ENCODE measurements at places on chromosomes 3 and 15.

GRCh38 chr3:98530676-98531075, 1.1 kb upstream of the GPR15 start:
- no peak for DNase-seq

DNA sequence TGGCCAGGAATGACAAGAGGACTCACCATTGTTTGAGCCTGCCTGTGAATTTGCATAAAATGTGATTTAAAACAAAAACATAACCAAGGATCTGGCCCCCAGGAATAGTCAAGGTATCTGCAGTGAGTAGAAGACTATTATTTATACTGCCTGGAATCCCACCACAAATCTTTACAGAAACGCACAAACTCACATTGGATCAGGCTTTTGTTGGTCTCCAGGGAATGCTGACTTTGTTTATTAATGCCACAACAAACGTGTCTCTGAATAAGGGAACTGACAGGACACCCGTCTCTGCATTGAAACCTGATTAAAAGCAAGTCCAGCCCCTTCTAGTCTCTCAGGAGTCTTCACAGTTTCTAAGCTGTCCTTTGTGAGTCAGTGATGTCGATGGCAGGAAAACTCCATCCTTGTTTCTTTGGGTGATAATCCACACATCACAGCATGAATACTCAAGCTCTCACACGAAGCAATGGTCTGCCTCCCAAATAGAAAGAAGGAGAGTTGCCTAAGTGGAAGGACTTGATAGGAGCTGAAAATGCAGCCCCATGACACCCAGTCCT, 37.7 kb downstream of the CLDN18 start:
- DNase-seq, result no peak

DNA sequence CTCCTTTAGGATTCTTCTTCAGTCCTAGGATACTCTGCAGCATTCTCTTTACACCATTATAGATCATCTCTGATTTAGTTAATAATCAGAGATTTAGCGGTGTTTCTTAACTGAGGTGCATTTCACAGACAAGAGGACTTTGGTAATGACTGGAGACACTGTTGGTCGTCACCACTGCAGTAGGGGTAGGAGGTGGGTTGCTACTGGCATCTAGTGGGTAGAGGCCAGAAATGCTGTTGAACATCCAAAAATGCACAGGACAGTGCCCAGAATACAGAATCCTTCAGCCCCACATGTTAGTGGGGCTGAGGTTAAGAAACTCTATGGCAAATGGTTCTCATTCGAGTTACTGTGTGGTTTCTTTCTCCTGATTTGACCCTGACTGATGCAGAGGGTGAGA, 80.4 kb upstream of the LMCD1 start:
- no peak for DNase-seq

DNA sequence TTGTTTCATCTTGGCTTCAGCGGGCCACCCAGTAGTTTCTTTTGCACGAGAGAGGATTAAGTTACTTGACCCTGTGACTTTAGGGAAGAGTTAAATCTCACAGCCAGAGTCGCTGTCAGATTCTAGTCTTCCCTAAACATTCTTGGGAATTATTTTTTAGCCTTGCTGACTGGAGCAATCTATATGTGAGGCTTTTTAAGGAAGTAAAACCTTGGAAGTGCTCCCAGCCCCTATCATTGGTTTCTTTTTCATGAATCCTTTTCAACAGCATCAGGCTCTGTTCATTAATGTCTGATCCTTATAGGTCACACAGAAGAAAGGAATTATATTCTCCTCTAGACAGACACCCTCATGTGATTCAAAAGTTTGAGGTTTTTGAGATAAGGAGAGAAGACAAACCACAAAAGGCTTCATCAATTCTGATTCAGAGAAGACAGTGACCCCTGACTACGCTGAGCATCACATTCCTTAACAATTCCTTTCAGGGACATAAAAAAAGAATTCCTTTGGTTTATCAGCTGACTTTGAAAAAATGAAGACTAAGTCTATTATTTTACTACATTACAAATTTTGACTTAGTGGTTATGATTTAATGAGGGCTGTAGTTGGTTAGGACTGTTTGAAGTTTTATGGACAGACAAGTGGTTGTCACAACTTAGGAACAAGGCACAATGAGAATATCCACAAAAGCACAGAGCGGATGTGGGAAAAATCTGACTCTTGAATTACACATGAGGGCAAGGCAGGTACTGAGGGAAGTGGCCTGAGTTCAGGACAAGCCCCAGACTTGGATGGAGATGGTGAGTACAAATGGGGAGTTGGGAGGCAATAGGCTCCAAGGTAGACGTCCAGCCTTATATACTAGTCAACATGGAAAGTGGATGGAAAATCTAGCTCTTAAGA, 171.1 kb upstream of the STT3B start:
- DNase-seq, result no peak

DNA sequence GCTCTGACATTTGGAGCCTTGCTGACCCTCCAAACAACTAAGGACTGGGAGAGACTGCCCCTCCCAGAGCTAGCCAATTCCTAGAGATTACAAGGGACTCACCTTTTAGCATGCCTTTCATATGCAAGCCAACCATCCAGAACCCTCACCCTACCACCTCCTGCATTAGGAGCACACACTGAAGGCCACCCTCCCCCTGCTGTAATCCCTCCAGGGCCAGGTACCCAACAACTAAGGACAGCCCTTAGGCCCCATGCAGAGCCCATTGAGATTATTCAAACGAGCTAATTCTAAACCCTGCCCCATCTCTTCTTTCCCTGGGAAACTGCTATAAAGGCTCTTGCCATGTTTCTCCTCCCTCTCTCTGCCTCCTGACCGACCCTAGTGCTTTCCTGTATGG, 352.6 kb downstream of the ERC2 start:
- no peak for DNase-seq

DNA sequence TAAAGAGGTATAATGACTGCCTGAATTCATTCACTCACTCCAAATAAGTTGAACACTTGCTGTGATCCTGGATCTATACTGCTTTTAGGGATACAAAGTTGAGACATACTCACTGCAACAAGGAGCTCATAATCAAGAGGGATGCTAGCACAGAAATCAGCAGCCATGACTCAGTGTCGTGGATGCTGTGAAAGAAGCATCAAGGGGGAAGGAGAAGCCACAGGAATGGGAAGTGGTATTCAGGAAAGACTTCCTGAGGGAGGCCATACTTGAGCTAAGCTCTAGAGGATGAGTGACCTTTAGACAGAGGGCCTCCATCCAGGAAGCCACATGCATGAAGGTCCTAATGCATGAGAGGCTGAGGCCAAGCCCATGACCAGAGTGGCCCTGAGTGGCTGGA, 245.7 kb upstream of the RORA start:
- DNase-seq, result no peak

GRCh38 chr15:80216911-80217310, 35.1 kb downstream of the CTXND1 start:
- DNase-seq, result no peak

- DNase-seq, result no peak
These were observed 69.8 kb downstream of the FGF7 start for GRCh38 chr15:49492830-49493229.

GRCh38 chr3:10524799-10525301, 19.5 kb upstream of the ATP2B2 start:
- no peak for DNase-seq

DNA sequence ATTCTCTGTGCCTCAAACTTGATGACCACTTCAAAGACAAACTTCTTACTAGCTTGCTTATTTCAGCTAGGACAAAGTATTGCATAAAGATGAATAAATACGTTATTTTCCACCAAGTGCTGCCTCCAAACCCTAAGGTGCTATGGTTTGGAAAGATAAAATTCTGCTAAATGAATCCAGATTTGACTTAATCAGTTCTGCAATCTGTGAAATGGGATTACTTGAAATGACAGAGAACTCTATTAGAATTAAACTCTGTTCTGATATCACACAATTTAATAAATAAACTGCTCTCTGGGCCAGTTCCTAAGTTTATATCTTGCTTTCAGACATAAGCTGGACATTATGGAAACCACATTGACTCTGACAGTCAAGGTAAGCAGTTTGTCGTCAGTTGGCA, 338.8 kb upstream of the SEMA6D start:
- no peak for DNase-seq

- DNase-seq, result no peak
These were observed 167.6 kb downstream of the RAB11A start for GRCh38 chr15:66036859-66037258.

DNA sequence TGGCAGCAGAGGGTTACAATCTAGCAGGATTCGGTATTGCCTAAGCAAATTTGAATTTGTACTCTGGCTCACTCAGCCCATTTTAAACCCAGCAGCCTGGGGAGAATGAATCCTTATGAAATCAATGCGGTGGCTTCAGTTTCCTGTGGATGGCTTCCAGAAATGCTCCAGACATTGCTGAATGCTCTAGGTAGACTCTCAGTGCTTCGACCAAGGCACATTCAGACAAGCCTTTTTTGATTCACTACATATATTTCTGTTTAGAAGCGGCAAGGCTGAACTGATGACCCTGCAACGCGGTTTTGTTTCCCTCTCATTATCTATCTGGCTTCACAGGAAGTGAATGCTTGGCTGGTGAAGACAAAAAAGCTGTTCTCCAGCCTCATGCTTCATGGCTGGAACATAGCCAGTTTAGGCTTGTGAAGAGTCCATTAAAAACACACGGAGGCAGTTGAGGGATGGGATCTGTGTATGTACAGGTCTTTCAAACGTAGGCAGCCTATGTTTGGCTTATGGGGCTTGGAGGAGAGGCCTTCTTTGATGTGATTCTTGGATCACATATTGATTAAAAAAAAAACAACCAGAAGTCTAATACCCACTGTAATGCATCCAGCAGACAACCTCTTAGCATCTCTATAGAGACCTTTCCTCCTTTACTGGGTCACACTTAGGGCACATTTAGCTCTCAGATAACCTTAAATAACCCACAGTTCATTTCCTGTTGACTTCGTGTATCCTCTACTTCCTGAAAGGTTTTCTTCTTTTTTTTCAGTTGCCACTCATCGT, 400.2 kb upstream of the TBL1XR1 start:
- no peak for DNase-seq

DNA sequence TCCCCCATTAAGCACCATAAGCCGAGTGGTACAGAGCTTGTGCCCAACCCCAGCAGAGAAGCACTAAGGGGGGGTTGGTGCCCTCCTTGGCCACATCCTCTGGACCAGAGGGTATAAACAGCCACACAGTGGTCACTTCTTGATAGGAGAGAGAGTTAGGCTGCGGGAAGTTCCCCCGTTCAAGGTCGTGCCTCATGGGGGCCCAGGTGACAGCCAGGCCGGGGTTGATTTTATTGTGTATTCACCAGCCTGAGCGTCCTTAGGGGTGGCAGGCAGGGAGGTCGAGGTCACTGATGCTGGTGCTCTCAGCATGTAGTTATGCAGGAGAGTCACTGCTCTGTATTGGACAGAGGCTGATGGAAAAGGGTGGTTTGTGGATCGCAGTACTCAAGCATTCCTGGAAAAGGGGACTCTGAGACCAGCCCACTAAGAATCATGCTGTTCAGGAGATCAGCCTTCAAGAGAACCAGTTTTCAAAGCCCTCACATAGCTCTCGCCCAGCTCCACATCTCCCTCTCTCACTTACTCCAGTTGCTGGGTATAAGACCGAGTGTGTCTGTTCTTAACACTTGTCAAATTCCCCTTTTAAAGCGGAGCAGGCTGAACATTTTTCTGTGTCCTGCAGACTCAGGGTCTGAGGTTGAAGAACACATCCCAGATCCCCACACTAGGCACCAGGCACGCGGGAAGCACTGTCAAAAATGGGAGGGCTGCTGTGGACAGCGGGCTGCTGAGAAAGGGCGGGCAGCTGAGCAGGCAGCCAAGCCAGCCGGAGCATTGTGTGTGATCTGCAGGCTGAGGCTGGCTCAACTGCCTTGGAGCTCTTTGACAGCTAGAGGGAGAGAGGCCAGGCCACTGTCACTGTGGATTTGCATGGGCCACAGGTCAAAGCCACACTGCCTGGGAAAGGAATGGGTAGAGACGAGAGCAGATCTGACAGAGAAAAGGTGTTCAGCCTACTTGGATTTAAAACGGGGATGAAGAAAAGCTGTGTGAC, 279.3 kb upstream of the LRRFIP2 start:
- DNase-seq, result no peak

GRCh38 chr15:90869601-90870353, 1.4 kb downstream of the FURIN start:
- DNase-seq, result no peak

DNA sequence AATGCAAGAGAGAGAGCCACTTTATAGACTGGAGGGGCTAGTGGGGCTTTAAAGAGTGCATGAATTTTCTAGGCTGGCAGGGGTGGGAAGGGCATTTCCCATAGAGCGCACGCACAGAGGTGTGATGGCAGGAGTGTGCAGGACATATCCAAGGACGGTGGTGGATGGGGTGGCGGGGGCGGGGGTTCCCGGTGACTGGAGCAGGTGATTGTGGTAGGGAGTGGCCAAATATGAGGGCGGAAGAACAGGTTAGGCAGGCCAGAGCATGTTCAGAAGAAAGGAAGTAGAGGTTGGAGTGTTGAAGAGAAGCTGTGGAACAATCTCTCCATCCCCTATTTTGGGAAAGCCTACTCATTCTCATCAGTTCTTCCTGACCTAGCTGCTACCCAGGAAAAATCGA, 18.1 kb downstream of the FAM81A start:
- DNase-seq, result no peak

GRCh38 chr15:77607894-77608261, 24.8 kb downstream of the LINGO1 start:
- DNase-seq, result no peak

DNA sequence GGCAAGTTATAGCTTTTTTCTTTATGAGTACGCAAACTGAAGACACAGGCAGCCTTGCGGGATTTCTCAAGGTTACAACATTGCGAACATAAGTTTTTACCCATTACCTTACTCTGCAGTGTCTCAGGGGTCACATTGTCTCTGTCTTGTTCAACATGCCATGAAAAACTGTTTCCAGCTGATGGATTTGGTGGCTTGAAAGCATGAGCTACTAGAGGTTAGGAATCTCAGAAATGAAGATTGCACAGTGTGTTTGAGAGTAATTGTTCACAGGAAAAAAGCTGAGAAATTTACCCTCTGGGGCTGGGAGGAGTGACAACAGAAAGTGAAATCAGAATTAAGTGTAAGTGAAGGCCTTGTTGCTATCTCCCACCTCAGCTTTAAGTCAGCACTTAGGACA, 568.6 kb downstream of the TAFA4 start:
- DNase-seq, result no peak

DNA sequence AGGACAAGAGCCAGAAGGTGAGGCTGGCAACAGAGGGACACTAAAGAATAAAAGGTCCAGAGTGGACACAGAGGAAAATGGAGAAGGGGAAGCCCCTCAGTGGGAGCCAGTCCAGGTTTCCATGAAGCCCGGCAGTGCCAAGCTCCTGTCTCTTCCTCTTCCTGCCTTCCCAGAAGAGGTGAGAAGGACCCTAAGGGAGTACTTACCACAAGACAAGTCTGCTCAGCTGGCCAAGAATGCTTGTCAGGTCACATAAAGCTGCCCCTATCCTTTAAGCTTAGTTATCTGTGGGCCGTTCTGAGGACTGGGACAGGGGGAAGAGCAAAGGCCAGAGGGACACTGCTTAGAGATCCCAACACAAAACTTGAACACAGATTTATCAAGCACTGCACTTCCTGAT, 100.2 kb downstream of the RYK start:
- no peak for DNase-seq

DNA sequence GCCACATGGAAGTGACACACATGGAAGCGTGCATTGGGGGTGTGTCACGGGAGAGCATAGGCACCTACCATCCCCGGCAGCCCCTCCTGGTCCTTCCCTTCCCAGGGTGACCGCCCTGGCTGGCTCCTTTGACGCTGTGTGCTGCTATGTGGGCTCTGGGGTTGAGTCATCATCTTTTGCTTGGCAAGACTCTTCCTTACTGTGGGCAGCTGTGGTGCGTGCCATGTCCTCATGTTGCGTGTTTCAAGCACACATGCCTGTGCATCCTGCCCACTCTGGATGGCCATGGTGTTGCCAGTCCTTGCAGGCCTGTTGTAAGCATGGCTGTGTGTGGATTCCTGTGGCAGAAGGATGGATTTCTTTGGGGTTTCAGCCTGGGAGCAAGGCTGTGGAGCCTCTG, 14.0 kb downstream of the PLXNA1 start:
- no peak for DNase-seq

Measured in stimulated activated CD8-positive, alpha-beta memory T cell treated with anti-CD3 and anti-CD28 coated beads, Interleukin-12 subunit alpha, Interleukin-12 subunit beta, amount 100 ng/mL, for 4 hours (primary cell).